ENCODE measurements at places on chromosomes 1 and 21.
A peak's percentile ranks its signal among the peaks of the same experiment; 100 is the strongest.

DNA sequence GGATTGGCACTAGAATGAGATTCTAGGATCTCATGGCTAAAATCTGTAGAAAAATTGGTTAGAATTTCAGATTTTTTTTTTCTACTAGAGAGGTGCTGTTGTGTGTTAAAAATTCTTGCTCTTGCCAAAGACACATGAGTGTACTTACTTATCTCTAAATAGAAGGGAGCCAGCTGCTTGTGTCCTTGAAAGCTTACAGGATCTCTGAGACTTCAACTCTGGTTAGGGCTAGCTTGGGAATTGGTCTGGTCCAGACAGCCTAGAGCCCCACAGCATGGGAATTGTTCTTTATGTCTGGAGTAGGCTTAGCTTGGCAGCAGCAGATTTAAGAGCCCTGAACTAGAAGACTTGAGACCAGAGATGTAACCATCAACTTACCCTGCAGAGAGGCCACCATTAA is 37.3 kb downstream of the MACO1 start:
- no peak for DNase-seq

DNA sequence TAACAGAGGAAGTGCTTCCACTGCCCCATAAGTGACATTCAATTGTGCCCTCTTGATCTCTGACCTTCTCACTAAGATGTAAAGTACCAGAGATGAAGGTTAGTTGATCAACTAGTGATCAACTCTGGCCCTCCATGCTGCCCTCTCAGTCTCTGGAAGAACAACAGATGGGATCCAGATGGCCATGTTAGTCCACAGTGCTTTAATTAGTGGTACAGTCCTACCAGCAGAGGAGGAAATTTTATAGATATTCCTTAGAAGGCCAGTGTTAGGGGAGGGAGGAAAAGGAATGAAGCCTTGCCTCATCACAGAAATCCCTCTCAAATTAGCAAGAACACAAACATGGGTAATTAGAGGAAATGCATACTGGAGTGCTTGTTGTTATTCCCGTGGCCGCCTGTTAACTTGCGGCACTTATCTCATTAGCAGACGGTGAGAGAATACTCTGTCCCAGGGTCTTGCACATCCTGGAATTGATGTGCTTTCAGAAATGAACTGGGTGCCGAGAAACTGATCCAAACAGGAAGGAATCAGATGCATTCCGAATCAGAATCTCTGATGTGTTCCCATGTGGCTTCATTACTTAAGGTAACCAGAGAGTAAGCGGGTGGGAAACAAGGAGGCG is 91.1 kb upstream of the RGS4 start:
- no peak for DNase-seq

DNA sequence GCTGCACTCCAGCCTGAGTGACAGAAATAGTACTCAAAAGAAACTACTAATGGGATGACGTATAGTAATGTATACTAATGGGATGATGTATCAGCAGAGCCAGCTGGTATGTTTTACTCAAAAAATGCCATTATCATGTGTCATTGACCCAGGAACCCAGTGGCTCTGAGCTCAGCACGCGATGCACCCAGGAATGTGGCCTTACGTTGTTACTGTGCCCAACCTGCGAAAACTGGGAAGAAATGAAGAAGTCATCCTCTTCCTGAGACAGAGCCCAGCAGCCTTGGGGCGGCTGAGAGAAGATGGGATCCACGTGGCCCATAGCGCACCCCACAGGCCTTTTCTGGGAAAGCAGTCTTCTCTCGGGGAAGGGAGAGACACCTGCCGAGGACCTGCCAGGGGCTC is 8.8 kb downstream of the UBE2J2 start:
- no peak for DNase-seq

DNA sequence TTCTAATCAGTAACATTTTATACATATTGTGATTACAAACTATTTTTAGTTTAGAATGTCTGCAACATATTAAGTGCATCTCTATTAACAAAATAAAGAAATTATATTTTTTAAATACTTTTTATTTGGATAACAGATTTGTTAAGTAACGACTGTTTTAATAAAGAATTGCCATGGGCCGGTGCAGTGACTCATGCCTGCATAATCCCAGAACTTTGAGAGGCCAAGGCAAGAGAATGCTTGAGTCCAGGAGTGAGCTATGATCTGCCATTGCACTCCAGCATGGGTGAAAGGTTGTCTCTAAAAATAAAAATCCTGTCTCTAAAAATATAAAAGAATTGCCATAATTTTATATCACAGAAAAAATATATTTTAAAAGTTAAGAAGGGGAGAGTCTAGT is 4.1 kb downstream of the LRRIQ3 start:
- no peak for DNase-seq

GRCh38 chr1:9451081-9451480 is 88.2 kb upstream of the SLC25A33 start:
- DNase-seq = no peak

DNA sequence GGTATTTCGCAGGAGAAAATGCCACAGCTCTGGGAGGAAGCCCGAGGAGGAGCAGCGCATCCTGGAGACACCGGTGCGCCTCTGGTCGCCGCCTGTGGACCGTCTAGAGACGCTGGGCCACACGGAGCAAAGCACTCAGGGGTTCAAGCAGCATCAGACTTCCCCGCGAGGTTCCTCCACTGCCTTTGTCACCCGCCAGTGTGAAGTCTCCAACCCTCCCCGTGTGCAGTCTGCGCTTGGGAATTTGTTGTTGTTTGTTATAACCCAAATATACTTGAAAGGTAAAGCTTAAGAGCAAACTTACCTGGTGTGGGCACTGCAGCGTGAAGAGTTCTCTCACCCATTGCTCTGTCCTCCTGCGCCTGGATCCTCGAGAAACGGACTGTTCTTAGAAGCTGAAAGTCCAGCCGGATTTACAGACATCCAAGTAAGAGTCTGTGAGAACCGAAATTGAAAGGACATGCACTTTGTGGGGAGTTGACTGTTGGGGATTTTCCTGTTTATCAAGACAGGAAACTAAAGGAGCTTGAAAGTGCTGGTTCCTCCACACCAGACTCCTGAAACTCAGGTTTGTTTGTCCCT is at the start of gene GBP4:
Gene GBP4 (minus strand): TSS at position 452 of the 582 bp plus-strand sequence. CDS start 108 bp downstream, at position 344.
- peak; percentile 49 for DNase-seq

- no peak for DNase-seq
Observed at GRCh38 chr21:20377250-20377649, 621.0 kb upstream of the NCAM2 start.

DNA sequence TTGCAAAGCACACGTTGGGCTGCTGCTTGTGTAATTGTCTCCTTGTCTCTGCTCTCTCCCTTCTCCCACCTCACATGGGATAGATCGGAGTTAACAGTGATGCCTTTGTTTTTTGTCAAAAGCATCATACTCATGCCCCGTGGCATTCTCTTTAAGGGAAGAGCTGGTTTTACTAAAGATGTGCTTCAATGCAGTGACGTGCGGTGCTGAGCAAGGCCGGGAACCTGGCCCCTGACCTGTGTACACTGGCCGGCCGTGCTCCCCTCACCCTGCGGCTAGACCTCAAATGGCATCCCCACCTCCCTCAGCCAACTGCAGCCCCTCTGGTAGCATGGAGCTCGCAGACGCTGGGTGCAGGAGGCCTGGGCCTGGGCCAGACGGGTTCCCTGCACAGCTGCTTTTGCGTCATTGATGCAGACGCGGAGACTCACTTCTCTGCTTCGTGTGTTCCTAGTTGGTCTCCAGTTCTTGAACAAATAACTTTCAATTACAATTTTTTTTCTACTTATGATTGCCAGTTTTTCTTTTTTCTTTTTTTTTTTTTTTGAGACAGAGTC is 19.9 kb downstream of the AGPAT3 start:
- no peak for DNase-seq

DNA sequence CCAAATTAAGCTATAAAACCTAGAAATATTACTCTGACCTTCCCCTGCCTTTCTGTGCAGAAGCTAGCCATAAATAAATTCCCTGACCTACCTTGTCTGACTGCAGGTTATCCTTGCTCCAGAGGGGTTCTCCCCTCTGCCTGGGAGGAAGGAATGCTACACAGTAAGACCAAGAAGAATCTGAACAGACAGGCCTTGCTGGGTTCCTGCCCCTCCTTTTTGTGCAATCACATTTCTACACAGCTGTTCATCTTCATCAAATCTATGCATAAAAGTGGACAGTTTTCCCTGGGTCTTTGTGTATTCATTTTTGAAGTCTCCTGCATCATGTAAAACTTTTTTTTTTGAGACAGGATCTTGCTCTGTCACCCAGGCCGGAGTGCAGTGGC is 50.6 kb downstream of the DNTTIP2 start:
- DNase-seq = no peak

All from T47D (cell line).